Smooth muscle cell of the coronary artery (primary cell): ENCODE measurements at places on chromosomes 12 and 14. TPM values are rescaled to one million over a fixed set of nuclear protein-coding genes. Genes with fewer than 3 reads are reported as not detected.

DAO gene
- under 0.01 TPM in 1 of 2 replicates, not detected in the other for total RNA-seq

CMTM5 gene
- total RNA-seq = not detected in 2 replicates

TMEM233 gene
- 0.47 TPM in 1 of 2 replicates, not detected in the other for total RNA-seq

PRB2 gene
- total RNA-seq = not detected in 2 replicates

DUSP6 gene
- 45.9 and 243 TPM in 2 replicates for total RNA-seq
